ENCODE measurements at places on chromosomes 7 and 10. TPM values are rescaled to one million over a fixed set of nuclear protein-coding genes. Genes with fewer than 3 reads are reported as not detected.

TMEM225B gene
- polyA plus RNA-seq, result not detected

NUTM2A gene
- not detected for polyA plus RNA-seq

TIMM23 gene
- 219 TPM for polyA plus RNA-seq

CYP26A1 gene
- 0.73 TPM for polyA plus RNA-seq

PDGFA gene
- 54.9 TPM for polyA plus RNA-seq

SFRP4 gene
- polyA plus RNA-seq, result 0.36 TPM

SYCE1 gene
- polyA plus RNA-seq, result 17.3 TPM

CHRM2 gene
- polyA plus RNA-seq, result 0.87 TPM

ADCY1 gene
- 17.6 TPM for polyA plus RNA-seq

MYOF gene
- polyA plus RNA-seq, result 0.38 TPM

SEMA3D gene
- polyA plus RNA-seq, result 0.98 TPM

SPDYE9 gene
- 1.4 TPM for polyA plus RNA-seq

PCGF6 gene
- 3.4 TPM for polyA plus RNA-seq

NKX1-2 gene
- 0.16 TPM for polyA plus RNA-seq

LRRD1 gene
- polyA plus RNA-seq, result not detected

ARPC1A gene
- 246 TPM for polyA plus RNA-seq

SNX10 gene
- polyA plus RNA-seq, result 276 TPM

AASS gene
- 9.2 TPM for polyA plus RNA-seq

ATOH7 gene
- 1.2 TPM for polyA plus RNA-seq

ERVW-1 gene
- 1.5 TPM for polyA plus RNA-seq

OGDHL gene
- 12.7 TPM for polyA plus RNA-seq

ASAH2 gene
- 4.4 TPM for polyA plus RNA-seq

XRCC2 gene
- polyA plus RNA-seq, result 0.75 TPM

CPA2 gene
- not detected for polyA plus RNA-seq

WDR11 gene
- 23.5 TPM for polyA plus RNA-seq

TRIM73 gene
- polyA plus RNA-seq, result 0.27 TPM

PSMC2 gene
- 306 TPM for polyA plus RNA-seq

INMT gene
- polyA plus RNA-seq, result 0.22 TPM

STEAP1B gene
- polyA plus RNA-seq, result 6.0 TPM

GNGT1 gene
- polyA plus RNA-seq, result not detected

TMUB1 gene
- 0.53 TPM for polyA plus RNA-seq

Measured in Purkinje cell (primary cell).